Pancreas (tissue), 10 donors: ENCODE measurements at places on chromosomes 6 and 20. TPM values are rescaled to one million over a fixed set of nuclear protein-coding genes. Genes with fewer than 3 reads are reported as not detected.

DNA sequence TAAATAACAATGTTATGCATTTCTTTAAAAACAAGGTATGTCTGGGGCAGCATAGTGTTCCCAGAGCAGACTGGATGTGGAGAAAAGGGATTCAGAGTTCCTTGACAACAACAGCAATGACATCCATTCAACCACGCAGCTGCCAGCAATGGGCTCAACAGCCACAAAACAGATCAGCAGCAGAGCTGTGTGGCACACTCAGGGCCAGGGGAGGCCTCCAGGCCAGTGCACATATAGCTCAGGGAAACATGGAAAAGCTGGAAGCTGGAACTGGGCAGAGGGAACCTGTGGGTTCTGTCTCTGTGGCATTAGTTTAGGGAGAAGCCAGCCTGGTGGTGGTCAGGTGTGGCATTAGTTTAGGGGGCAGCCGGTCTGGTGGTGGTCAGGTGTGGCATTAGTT is 148.3 kb downstream of the SMOC2 start:
- no peaks in the 10 kb centered on the region for H3K36me3 ChIP-seq
- no peaks in the 10 kb centered on the region for H3K4me1 ChIP-seq
- no peak for DNase-seq
- H3K27me3 ChIP-seq = no peaks in the 10 kb centered on the region

DNA sequence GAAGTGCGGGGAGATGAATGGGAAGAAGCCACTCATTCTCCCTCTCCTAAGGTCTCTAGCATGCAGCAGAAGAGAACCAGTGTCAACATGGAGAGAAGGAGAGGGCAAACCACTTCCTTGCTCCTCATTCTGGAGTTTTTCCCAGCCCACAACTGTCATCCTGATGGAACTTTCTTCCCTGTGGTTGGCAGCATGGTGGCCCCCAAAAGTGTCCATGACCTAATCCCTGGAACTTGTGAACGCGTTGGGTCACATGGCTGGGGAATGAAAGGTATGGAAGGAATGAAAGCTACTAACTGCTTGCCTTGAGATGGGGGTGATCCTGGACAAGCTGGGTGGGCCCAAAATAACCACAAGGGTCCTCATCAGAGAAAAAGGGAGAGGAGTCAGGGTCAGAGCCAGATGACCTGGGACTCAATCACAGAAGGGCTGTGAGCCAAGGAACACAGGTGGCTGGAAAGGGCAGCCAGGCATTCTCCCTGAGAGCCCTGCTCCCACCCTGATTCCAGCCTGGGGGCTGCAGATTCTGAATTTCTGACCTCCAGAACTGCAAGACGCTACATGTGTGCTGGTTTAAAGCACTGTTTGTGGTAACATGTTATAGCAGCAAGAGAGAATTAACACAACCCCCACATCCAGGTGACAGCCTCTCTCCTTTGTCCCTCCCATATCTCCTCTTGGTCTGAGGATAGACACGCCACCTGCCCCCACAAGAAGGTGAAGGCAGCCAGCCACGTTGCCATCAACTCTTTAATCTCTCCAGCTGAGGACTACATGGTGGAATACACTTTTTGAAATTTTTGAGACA is 63.2 kb downstream of the PYGB start:
- peaks cover 9% of the 10 kb centered on the region for H3K4me1 ChIP-seq
- H3K4me3 ChIP-seq = no peak overlapping the region
- peak; percentile 18 for DNase-seq
- peaks cover 23% of the 10 kb centered on the region for H3K36me3 ChIP-seq
- no peaks in the 10 kb centered on the region for H3K27me3 ChIP-seq
- peak overlapping the region; percentile 47 for H3K27ac ChIP-seq

DNA sequence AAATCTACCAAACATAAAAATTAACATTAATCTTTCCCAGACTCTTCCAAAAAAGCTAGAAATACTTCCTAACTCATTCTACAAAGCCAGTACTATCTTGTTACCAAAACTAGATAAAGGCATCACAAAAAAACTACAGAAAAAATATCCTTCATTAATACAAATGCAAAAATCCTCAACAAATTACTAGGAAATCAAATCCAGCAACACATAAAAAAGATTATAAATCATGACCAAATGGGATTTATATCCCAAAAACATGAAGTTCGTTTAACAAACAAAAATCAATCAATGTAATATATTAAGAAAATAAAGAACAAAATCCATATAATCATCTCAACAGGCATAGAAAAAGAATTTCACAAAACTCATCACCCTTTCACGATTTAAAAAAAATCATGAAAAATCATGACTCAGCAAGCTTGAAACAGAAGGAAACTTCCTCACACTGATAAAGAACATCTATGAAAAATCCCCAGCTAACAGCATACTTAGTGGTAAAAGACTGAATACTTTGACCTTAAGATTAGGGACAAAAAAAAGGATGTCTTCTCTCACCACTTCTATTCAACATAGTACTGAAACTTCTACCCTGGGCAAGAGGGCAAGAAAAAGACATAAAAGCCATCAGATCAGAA is 43.2 kb downstream of the RANBP9 start:
- H3K4me3 ChIP-seq = no peak overlapping the region
- no peak for DNase-seq
- no peaks in the 10 kb centered on the region for H3K36me3 ChIP-seq

DNA sequence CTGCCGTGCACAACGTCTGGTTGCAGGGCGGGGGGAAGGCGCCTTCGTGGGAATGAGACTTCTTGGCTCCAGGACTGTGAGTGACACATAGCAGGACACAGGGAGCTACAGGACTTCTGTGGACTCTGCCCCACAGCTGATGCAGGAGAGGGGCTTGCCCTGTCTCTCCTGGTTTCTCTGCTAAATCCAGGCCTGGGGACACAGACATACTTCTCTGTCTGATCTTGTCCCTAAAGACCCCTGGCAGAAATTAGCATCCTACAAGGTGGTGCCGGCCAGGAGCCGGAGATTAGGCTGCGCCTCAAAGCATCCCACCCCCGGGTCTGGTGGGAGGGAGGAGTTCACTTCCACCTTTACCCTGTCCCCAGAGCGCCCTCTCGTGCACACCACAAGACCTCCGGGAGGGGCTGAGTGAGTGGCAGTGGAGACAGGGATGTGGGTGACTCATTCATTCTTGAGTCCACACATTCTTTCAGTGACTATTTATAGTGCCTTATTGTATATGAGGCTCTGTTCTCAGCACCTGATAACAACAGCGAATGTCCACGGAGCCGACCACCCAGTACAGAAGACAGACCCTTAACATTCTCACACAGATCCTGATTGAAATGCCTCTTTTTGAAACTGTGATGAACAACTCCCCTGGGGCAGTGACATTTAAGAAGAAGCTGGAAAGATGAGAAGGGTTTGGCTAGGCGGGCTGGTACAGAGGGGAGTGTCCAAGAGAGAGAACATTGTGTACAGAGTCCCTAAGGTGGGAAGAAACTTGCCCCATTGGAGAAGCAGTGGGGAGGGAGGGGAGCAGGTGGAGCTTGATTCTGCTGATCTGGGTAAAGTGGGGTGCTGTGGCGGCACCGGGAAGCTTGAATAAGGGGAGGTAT is 39.0 kb downstream of the GMPR start:
- no peak overlapping the region for H3K27ac ChIP-seq
- no peaks in the 10 kb centered on the region for H3K4me1 ChIP-seq
- H3K27me3 ChIP-seq = no peaks in the 10 kb centered on the region
- no peaks in the 10 kb centered on the region for H3K36me3 ChIP-seq
- DNase-seq = no peak

- no peaks in the 10 kb centered on the region for H3K27me3 ChIP-seq
- no peaks in the 10 kb centered on the region for H3K36me3 ChIP-seq
- DNase-seq = no peak
- H3K27ac ChIP-seq = no peak overlapping the region
- no peaks in the 10 kb centered on the region for H3K4me1 ChIP-seq
- H3K4me3 ChIP-seq = no peak overlapping the region
These were observed 92.0 kb downstream of the CD40 start for GRCh38 chr20:46209930-46210671.

DNA sequence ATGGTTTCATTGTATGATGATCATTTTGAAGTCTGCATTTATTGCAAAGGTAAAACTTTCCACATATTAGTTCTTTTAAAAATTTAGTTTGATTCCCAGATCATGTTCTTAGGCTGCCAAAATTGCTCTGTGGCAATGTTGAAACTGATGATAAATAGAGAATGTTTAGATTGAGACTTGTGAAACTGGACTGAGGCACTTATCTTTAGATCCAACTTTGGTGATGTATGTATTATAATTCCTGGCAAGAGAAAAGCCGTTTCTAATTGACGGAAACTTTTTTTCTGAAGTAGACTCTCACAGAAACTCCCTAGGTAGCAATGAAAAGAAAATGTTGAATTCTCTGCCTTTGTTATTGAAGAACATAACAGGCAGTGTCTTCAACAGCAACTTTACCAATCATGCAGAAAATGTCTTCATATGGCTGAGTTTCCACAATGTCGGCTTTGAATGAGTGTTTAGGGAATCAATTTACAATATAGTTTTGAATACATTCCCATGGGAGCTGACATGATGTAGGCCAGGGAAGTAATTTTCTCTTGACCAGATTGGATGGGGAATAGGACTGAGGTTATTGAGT is 456.2 kb downstream of the CD109 start:
- no peak overlapping the region for H3K4me3 ChIP-seq
- no peaks in the 10 kb centered on the region for H3K36me3 ChIP-seq
- no peak for DNase-seq
- no peak overlapping the region for H3K27ac ChIP-seq
- no peaks in the 10 kb centered on the region for H3K4me1 ChIP-seq

DNA sequence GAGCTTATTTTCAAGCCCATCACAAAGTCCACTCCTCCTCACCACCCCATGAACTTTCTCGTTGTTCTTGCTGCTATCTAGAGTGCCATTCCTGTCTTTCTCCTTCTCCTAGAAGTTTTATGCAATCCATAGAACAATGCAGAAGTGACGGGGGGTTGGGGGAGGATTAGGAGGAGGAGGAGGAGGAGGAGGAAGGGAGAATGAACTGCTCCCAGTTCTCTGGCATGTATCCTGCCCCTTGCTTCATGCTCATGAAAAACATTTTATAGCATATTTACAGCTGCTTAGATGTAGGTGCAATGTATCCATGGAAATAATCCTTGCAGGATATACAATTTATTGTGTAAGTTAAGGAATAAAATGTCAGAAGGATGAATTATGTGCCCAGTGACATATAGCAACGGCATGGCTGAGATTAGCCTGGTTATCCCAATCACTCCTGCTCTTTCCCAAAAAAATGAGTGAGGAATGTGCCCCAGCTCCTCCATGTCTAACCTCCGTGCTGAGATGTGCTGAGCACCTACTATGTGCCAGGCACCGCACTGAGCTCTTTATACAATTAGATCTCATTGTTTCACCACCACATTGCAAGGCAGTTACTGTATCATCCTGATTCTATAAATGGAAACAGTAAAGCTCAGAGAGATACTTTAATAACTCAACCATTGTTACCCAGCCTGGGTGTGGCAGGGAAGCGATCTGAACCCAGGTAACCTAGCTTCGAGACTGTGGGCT is 41.6 kb upstream of the TFAP2C start:
- H3K4me3 ChIP-seq = no peak overlapping the region
- H3K36me3 ChIP-seq = no peaks in the 10 kb centered on the region
- no peak for DNase-seq
- H3K27me3 ChIP-seq = no peaks in the 10 kb centered on the region
- no peak overlapping the region for H3K27ac ChIP-seq

- no peak overlapping the region for H3K4me3 ChIP-seq
- no peaks in the 10 kb centered on the region for H3K36me3 ChIP-seq
- no peaks in the 10 kb centered on the region for H3K27me3 ChIP-seq
- no peaks in the 10 kb centered on the region for H3K4me1 ChIP-seq
- DNase-seq = no peak
These were observed 8.0 kb upstream of the SIRPD start for GRCh38 chr20:1565461-1565860.

DNA sequence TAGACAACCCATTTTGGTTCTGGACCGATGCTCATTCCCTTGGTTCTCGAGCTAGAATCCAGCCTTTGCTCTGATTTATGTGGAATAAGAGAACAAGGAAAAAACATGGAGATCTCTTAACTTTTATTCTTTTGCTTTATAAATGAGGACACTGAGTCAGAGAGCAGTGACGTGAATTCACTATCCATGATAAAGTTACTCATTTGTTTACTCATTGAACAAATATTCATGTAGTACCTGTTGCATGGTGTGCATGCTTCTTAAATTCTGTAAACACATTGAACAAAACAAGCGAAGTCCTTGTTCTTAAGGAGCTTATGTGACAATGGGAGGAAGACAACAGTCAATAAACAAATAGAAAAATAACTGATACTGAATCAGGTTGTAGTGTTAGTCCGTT is 56.9 kb downstream of the BMP2 start:
- DNase-seq = no peak
- H3K4me3 ChIP-seq = no peak overlapping the region
- H3K27me3 ChIP-seq = no peaks in the 10 kb centered on the region

GRCh38 chr20:6099819-6100218 is 23.0 kb downstream of the FERMT1 start:
- no peaks in the 10 kb centered on the region for H3K36me3 ChIP-seq
- H3K4me3 ChIP-seq = no peak overlapping the region
- H3K27me3 ChIP-seq = no peaks in the 10 kb centered on the region
- no peaks in the 10 kb centered on the region for H3K4me1 ChIP-seq

- H3K4me1 ChIP-seq = no peaks in the 10 kb centered on the region
- no peak overlapping the region for H3K4me3 ChIP-seq
- H3K27me3 ChIP-seq = no peaks in the 10 kb centered on the region
- no peak overlapping the region for H3K27ac ChIP-seq
These were observed 194.2 kb upstream of the GMDS start for GRCh38 chr6:2439632-2440031.

- H3K27me3 ChIP-seq = peaks cover 6% of the 10 kb centered on the region
- H3K36me3 ChIP-seq = no peaks in the 10 kb centered on the region
- no peak for DNase-seq
These were observed 14.1 kb upstream of the TFAP2D start for GRCh38 chr6:50699051-50699775.

DNA sequence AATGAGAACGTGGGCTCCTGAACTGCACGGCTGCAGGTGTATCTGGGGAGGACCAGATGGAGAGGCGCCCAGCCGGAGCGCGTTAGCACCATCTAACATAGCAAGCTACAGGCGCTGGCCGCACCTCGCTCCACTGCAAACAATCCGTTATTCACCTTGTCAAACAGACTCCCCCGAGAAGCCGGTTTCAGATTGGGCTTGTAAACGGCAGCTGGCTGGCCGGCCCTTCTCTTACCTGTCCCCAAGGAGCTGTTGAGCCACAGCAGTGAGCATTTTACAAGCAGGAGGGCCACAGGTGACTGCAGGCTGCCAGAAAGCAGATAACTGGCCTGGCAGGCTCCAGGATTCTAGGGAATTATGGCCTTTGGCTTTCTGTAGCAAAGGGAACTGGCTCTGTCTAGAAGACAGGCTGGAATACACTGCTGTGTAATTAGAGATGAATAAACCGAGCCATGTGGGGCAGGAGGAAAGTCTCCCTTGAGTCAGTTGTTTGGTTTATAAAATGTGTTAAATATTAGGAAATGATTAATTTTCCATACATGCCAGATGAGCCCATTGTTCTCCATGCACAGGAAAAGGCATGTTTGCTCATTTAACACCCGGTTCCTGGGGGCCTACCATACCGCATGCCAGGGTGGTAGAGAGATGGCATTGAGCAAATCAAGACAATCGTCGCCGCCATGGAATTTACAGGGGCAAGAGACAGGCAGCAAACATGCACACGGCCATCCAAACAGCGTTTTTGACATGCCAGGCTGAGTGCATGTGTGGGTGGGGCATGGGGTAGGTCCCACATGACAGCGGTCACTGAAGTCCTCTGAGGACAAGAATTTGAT is 159.3 kb downstream of the NFATC2 start:
- H3K27ac ChIP-seq = no peak overlapping the region
- H3K36me3 ChIP-seq = no peaks in the 10 kb centered on the region
- peaks cover 11% of the 10 kb centered on the region for H3K4me1 ChIP-seq
- peak; percentile 71 for DNase-seq
- no peaks in the 10 kb centered on the region for H3K27me3 ChIP-seq

Gene SAMD5
- polyA plus RNA-seq = 3.8 TPM

Gene HEY2
- 1.6 TPM for polyA plus RNA-seq
